Activated CD4-positive, CD25-positive, alpha-beta regulatory T cell treated with anti-CD3 and anti-CD28 coated beads, Interleukin-2, amount 50 U/mL, for 24 hours (primary cell): ENCODE measurements at places on chromosomes 1 and 21.

DNA sequence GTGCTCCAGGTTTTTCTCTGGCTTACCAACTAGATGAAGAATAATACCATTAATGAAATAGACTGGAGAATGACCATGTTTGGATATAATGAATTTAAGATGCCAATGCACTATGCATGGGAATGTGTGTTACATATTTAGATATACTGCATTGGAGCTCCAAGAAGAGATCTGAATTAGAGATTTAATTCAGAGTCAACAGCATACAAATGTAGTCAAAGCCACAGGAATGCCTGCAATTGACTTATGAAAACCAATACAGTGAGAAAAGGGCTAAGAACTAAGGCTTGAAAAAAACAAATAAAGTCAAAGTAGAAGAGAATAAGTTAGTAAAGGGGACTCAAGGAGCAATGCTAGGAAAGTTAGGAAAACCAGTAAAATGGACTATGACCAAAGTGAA, 59.1 kb downstream of the USP24 start:
- ATAC-seq = no peak

DNA sequence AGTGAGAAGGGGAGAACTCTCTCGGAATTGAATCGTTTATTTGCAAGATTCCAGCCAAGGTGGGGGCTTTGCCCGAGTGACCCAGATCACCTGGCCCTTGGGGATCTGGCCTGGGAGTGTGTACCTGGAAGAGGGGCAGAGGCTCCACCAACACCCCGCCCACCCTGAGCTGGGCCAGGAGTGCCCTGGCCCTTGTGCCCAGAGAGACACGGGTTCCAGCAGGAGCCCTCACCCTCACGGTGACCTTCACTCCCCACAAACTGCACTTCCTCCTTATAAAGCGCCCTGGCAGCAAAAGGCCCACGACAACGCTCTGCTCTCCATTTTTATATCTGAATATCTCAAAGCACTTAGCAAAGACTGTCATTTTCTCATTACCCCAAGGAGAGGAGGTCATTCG, 16.6 kb downstream of the CASZ1 start:
- ATAC-seq = no peak

GRCh38 chr1:223067914-223068313, 75.1 kb downstream of the TLR5 start:
- ATAC-seq = no peak

GRCh38 chr1:226882631-226883409, 12.4 kb downstream of the PSEN2 start:
- ATAC-seq = peak; percentile 92

DNA sequence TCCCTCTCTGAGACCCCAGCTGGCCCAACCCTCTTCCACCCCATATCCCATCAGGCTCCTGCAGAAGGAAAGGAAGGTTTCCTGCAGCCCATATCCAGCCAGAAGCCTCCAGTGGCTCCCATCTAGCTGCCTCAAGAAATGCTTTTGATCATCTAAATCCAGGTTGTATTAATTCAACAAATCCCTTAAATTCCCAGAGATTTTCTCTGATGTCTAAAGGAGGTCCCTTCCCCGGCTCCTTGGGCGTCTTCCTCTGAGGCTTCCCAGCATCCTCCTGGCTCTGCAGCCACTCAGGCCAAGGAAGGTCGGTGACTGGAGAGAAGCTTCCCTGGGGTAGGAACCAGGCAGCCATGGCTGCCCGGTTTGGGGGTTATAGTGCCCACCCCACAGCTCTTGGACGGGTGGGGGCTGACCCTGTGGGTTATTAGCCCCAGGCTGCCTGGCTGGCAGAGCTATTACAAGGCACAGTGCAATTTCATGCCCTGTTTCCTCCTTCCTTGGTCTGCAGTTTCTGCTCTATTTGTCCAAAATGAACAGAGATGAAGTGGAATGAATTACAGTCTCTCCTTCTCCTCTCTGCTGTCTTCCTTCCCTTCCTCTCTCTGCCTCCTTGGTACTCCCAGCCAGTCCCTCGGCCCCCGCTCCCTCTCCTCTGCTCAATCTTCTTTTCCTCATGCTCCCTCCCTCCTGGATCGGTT, 34.8 kb upstream of the DISP3 start:
- ATAC-seq = no peak

DNA sequence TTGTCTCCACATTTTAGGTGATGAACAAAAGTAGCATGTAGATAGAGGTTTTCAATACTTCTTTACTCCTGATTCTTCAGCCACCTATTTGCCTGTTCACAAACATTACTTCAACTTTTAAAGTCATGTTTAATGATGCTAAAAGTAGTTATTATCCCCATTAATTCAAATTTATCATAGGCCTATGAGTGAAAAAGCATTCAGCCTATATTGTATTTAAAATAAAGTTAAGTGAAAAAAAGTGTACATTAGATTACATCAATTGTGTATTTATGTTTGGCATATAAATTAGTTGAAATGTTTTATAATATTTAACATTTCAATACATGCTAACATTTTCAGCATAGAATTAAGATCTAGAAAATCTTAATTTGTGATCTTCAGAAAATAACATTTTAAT, 10.5 kb downstream of the CDKN2C start:
- no peak for ATAC-seq

DNA sequence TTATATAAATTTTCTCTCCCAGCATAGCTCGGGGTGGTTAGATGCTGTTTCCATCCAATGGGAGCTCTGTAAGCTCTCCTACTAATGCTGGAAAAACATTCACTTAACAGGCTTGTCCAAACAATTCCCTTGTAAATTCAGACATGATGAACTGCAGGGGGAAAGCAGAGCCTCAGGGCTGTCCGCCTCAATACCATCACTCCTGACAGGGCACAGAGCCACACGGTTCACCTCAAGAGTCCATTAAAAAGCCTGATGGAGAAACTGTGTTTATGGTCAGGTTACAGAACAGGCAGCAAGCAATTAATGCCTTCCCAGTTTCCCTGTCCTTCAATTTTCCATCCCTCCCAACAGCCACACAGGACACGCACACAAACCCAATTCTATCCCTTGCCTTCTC, 171.0 kb downstream of the BRINP2 start:
- no peak for ATAC-seq

DNA sequence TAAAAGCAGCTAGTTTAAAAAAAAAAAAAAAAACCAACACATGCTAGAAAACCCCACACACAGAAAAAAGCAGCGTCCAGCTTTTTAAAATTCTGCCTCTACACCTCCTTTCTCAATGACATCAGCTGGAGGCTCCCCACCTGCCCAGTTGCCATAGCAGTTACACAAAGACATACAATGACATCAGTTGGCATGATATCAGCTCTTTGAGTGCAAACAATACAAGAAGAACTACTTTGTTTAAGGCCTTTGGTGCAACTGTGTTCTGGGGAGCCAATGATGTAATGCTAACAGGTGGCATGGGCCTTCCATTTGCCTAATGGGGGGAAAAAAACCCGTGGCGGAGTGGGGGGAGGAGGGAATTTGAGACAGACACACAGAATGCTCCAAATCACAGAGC, 32.9 kb downstream of the DUSP10 start:
- ATAC-seq = peak; percentile 9

- ATAC-seq = no peak
These were observed 142.8 kb downstream of the ETS2 start for GRCh38 chr21:38948377-38949069.

GRCh38 chr1:60969971-60970509, 112.3 kb upstream of the NFIA start:
- no peak for ATAC-seq
